ENCODE measurements at places on chromosomes 6 and 20.

- no peak for DNase-seq
Measured at GRCh38 chr6:110352563-110353262, 5.4 kb downstream of the METTL24 start.

GRCh38 chr6:43221046-43221972 lies 8.0 kb downstream of the DNPH1 start:
- no peak for DNase-seq

- DNase-seq, result no peak
Measured at GRCh38 chr20:35601990-35602389, 13.6 kb upstream of the SPAG4 start.

DNA sequence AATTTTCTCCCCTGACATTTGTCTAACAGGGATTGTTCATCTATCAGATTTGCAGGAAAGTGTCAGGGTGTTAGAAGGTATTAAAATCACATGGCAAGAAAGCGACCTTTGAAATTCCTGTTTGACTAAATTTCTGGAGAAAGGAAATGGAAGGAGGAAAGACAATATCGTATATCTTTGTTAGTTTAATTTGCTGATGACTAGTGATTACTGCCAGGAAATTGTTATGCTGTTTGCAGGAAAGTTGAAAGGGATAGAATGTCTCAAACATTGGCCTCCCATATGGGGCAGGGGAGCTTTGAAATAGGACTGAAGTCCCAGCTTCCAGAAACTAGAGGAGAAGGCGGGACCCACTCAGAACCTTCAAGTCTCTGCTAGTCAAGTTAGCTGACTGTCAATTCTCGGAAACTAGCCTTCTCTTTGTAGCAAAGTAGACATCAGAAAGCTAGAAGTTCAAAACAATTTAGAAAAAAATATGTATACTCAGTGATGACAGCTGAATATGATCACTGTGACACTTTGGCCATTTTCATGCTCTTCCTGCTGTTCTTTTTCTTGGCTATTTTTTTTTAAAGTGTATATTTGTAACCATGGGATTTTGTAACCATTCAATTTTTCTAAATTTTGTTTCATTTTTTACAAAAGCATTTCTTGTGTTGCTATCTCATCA lies 53.4 kb upstream of the RALGAPA2 start:
- DNase-seq, result no peak

- peak; percentile 20 for DNase-seq
Measured at GRCh38 chr6:39302669-39303424, 11.4 kb downstream of the KCNK17 start.

GRCh38 chr6:78599526-78599925 lies 267.8 kb upstream of the IRAK1BP1 start:
- DNase-seq, result no peak

- no peak for DNase-seq
Measured at GRCh38 chr6:52074155-52074554, 13.3 kb downstream of the PKHD1 start.

DNA sequence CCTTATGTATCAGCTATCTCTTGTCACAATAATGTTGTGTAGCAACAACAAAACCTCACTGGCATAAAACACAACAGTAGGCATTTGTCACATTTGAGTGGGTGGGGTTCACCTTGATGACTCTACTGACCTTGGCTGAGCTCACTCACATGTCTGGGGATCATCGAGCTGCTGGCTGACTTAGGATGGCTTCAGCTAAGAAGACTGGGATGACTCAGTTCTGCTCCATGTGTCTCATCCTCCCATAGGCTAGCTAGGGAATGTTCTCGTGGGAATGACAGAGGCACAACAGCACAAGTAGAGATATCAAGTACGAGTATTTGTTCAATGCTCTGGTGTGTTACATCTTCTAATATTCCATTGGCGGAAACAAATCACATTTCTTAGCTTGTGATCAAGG lies 167.9 kb downstream of the PLCB1 start:
- no peak for DNase-seq

DNA sequence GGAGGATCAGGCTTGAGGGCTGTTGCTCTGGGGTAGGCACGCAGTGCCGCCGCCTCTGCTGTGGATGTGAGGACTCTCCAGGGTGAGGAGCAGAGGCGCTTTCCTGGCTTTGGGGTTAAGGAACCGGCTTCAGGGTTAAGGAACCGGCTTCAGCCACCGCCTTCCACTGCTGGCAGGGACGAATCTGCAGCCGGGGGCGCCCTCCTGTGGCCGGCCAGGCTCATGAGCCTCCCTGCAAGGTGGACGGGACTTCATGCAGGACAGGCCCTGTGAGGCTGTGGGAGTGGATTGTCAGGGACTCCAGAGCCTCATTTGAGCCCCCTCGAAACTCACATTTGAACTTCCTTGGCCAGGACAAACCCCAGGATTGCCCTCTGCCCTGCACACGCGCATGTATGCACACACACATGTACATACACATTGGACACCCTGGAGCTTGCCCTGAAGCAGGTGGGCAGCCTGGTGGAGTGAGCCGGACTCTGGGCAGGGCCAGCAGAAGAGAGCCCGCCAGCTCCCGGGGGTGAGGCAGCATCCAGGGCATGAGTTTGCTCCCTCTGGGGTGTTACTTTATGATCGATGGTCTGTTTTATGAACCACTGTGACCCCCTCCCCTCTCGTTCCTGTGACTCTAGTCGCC lies 146.9 kb downstream of the PHACTR3 start:
- peak; percentile 67 for DNase-seq

DNA sequence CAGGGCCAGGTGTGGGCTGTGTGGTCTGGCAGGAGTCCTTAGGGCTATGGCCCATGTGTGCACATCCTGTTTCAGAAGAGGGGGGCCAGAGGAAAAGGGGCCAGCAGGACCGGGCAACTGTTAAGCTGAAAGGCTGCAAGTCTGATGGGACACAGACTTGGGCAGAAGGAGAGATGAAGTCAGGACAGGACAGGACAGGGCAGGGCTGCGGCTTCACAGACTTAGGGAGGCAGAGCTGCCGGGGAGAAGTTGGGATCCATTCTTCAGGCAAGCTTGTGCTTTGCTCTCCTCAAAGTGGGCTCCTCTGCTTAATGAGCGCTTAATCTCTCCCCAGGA lies 28.7 kb downstream of the MOCS1 start:
- no peak for DNase-seq

Data from GOT3 (cell line).